KBM-7 (cell line): ENCODE measurements at places on chromosomes 5 and 9.
A peak's percentile ranks its signal among the peaks of the same experiment; 100 is the strongest.

- peak; percentile 37 for DNase-seq
These were observed 5.1 kb upstream of the RALGDS start for GRCh38 chr9:133125941-133126696.

DNA sequence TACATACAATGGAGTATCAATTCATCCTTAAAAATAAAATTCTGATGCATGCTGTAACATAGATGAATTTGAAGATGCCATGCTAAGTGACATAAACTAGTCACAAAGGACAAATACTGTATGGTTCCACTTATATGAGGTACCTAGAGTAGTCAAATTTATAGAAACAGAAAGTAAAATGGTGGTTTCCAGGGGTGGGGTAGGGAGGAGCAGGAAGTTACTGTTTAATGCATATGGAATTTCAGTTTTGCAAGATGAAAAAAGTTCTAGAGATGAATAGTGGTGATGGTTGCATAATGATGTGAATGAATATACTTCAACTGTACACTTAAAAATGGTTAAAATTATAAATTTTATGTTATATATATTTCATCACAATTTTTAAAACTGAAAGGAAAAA lies 57.3 kb upstream of the FNIP1 start:
- DNase-seq = no peak

GRCh38 chr5:11815916-11816315 lies 88.3 kb downstream of the CTNND2 start:
- DNase-seq = no peak

GRCh38 chr9:99748676-99749075 lies 73.0 kb upstream of the NR4A3 start:
- DNase-seq = no peak

DNA sequence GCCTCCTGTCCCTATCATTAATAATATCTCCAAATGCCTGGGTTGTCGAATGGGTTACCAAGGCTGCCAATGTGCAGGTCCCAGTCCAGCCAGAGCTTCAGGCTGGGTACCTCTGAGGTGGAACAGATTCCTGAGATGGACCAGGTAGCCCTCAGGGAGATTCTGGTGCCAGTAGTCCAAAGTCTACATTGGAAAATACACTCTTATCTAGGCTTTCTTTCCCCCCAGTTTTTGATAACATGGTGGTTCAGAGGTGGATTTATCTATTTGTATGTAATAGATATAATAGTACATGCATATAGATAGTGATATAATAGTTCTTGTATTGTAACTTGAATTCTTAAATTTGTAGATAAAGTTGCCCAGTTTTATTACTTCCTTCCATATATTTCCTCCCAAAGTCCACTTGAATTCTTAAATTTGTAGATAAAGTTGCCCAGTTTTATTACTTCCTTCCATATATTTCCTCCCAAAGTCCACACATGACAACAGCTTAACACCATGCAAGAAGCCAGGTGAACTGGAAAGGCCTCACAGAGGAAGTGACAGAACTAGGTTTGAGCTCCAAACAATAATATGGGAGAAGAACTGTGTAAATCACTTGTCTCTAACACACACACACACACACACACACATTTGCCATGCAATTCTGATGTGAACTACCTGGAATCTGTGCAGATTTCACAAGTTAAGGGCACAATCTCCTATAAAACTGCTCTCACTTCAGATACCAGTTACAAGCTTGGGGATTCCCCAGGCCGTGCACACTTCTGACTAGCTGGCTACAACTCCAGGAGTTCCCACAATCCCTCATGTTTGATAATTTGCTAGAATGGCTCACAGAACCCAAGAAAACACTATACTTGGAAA lies 30.7 kb upstream of the ERAP1 start:
- DNase-seq = no peak

DNA sequence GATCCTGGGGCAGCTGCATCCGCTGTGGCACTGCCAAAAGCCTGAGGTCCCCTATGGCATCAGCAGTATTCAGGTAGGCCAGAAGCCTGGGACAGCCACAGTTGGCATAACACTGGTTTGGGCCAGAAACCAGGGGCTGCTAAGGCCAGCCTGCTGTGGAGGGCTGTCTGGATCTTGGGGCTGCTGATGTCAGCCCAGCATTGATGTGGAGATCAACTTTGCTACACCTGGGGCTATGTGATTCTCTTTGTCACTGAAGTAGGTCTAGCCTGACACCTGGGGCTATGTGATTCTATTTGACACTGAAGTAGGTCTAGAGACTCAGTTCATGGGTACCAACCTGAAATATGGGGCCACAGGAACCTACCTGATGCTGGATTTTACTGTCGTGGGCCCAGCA lies 411.5 kb downstream of the RASEF start:
- DNase-seq = no peak

DNA sequence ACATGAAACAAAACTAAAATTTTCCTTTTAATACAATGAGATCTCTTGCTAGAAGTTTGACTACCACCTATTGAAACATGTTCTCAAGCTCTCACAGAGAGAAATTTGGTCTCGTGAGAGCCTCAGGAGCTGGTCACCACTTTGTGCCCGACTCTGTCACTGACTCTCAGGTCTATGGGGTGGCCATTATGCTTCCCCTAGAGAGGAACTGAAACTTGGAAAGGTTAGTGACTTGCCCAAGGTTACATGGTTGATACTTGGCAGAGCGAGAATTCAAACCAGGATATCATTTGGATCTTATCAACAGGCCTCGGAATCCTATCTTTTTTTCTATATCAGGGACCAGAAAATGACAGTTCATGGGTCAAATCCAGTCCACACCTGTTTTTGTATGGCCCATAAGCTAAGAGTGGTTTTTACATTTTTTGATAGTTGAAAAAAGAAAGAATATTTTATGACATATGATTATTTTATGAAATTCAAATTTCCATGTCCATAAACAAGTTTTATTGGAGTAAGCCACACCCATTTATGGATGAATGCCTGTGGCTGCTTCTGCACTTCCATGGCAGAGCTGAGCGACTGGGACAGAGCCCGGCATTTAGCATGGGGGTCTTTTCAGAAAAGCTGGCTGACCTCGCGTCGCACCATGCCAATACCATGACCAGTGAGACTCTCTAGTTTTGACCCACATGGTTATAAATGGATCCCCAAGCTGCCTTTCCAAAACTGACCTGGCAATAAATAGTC lies 44.8 kb upstream of the EQTN start:
- DNase-seq = no peak

- no peak for DNase-seq
These were observed 441.2 kb upstream of the ZNF462 start for GRCh38 chr9:106421772-106422171.

GRCh38 chr9:115524453-115525059 lies 406.6 kb upstream of the TNC start:
- peak; percentile 46 for DNase-seq

GRCh38 chr5:64659289-64659688 lies 31.0 kb upstream of the SHISAL2B start:
- no peak for DNase-seq

DNA sequence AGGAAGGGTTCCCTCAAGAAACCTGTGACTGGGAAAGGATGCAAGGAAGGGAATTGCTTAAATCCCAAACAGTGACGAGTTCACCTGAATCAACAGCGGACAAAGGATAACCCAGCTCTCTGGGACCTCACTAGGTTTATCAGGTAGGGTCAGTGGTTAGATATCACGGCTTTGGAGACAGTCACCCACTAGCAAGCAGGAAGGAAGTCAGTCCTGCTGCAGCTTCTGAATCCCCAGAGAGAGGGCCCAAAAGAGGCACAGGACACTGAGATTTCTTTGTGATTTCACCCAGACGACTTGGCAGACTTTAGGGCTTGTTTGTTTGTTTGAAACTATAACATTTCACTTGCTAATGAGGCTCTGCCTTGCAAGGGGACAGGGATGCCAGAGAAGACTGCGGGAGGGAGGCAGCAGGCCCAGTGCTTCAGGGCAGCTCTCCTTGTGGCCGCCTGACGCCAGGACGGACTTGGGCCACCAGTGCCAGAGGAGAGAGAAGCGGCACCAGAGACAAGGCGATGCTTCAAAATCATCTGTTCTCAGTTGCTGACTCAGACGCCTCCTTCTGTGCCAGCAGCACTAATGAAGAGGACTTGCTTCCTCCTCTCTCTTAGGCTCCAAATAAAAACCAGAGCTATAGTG lies 275.6 kb upstream of the SLC30A5 start:
- DNase-seq = no peak

DNA sequence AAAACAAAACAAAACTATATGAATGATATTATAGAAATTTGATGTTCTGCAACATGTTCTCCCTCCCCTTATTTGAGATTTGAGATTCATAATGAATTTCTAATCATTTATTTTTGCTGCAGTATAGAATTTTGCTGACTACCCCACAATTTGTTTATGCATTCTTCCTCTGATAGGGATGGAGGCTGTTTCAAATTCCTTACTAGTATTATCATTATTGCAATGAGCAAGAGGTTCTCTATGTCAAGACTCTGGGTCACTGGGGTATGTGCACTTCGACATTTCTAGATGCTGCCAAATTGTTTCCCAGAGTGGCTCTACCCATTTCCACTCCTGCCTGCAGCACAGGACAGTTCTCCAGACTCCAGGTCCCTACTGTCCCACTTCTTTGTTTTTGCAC lies 54.9 kb upstream of the DAB2IP start:
- DNase-seq = no peak

DNA sequence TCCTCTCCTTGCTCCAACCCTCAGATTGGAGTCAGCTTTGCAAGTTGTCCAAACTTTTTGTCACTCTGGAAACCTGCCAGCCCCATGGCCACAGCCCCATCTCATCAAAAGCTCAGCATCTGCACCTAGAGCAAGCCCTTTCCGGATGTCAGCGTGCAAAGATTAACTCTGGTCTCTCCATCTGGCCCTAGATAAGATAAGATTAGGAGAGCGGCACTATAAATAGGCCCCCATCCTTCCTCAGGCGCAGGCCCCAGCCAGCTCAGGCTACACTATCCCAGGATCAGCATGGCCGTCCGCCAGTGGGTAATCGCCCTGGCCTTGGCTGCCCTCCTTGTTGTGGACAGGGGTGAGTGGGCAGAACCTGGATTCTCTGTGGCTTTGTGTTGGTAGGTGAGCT lies at the start of gene SPINK4:
TSS of gene SPINK4 (plus strand) at position 247 of the 400 bp plus-strand sequence. CDS start at position 289, 42 bp downstream.
- DNase-seq = peak; percentile 97

- no peak for DNase-seq
These were observed 5.5 kb upstream of the PPP1R26 start for GRCh38 chr9:135473972-135474543.

DNA sequence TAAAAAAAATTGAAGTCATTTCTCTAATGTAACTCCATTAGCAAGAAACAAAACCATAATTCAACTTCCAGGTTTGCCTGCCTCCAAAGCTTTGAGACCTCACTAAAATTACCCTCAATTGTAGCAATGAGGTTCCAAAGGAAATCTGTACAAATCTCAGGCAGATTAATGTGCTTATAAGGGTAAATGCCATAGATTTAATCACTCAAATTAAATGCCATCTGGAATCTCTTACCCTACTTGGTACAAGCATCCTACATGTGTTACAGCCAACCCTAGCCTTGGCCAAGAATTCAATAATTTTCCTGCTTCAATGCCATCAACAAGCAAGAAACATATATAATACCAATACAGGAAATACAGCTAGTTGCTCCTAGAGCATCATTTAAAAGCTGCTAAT lies 452.8 kb downstream of the RAB3C start:
- DNase-seq = no peak

GRCh38 chr5:133639850-133640528 lies 27.6 kb upstream of the FSTL4 start:
- DNase-seq = no peak

DNA sequence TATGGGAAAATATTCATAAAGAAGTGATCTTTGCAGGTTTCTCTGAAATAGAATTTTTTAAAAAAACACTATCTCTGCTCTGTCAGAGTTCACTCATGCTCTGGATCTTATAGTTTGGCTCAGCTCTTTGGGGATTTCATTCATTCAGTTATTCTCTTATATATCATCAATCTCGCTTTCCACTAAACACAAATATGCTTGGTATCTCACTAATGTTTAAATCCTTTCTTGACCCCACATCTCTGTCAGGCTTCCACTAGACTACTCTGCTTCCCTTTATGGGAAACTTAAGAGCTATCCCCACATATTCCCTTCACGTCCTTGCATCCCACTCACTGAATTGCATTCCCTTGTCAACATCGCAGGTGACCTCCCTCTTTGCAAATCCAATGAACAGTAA lies 396.1 kb downstream of the ENC1 start:
- no peak for DNase-seq

- no peak for DNase-seq
These were observed 243.0 kb upstream of the CDH18 start for GRCh38 chr5:20231040-20231439.

GRCh38 chr5:31449174-31449573 lies 82.7 kb downstream of the DROSHA start:
- no peak for DNase-seq

DNA sequence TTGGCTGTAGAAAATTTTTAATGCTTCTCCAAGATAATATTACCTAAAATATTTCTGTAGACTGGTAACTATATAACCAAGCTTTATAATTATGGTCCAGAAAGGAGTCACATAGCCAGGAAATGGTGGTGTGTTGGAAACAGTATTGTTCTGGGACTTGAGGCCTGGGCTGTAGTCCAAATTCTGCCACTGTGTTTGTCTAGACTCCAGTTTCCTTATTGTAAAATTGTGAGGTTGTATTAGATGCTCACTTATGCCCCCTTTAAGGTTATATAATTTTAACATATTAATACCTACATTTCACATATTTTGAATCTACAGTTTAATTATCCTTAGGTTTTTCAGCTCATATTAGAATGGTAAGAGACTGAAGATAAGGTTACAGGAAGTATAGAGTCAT lies 42.4 kb downstream of the STX17 start:
- no peak for DNase-seq

DNA sequence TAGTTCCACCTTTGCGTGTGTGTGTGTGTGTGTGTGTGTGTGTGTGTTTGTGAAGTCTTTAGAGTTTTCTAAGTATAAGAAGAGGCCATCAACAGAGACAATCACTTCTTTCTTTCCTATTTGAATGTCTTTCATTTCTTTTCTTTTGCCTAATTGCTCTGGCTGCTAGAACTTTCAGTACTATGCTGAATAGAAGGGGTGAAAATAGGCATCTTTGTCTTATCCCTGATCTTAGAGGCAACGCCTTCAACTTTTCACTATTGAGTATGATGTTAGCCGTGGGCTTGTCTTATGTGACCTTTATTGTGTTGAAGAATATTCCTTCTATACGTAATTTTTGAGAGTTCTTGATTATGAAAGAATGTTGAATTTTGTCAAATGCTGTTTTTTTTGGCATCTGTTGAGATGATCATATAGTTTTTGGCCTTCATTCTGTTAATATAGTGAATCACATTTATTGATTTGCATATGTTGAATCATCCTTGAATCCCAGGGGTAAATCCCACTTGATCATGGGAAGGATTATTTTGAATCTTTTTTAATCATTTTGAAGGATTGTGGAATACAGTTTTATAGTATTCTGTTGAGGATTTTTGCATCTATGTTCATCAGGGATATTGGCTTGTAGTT lies 134.8 kb upstream of the CD180 start:
- DNase-seq = no peak
